GM23338 (cell line): ENCODE measurements at places on chromosomes 12 and 14.

DNA sequence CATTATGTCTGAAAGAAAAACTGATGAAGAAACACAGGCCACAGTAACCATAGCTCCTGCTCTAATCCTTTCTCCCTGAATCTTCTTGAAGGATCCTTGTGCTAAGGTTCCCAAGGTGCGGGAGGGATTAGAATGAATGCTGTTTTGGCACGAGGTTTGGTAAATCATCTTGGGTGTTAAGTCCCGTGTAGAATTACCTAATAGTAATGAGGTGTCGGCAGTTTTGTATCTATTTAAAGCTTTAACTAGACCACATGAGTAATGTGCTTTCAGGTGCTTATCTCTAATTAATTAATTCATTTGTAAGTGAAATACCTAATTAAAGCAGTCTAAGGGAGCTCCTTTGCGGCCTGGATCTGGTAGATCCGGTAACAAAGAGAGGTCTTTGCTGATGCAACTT, 53.9 kb downstream of the GNG2 start:
- no peak overlapping the region for H3K4me3 ChIP-seq
- H3K4me1 ChIP-seq = 0 out of 2 replicates have a peak, but pooled peaks cover 4% of the 10 kb centered on the region
- no peak overlapping the region for H3K27ac ChIP-seq
- DNase-seq = no peak

DNA sequence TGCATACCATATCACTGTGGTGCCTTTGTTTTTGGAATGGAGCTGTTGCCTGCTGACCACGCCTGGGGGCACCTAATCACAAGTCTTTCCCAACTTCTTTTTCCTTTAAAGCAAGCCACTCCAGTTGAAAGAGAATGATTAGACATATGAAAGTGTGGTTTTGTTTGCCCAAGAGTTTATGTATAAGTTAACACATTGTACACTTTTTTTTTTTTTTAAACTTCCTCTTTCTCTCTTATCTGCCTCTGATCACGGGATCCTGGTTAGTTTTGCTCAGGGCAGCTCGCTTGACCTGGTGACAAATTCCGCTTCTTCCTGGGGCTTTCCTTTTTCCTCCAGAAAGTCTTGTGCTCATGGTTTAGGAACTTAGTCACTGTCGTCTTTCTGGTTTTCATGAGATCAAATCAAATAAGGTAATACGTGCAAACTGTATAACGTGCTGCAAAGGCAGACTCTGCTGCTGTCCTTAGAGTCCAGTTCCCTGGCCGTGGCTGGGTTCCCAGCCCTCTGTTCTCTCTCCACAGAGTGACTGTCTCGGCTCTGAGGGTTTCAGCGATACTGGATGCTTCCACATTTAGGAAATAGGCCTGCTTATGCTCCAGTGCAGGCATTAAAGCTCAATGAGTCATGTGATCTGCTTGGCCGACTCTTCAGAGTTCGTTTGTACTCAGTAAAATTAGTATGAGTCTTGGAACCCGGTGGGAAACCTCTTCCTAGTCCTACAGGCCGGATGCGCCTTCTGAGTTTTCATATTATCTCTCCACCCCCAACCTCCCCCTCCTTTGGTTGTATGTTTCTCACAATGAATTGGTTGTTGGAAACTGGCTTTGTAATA, 15.2 kb downstream of the RASSF3 start:
- no peaks in the 10 kb centered on the region for H3K27me3 ChIP-seq
- peak overlapping the region; percentile 32; the same call in 1 of the 2 replicates for H3K27ac ChIP-seq
- no peak for DNase-seq
- no peak overlapping the region for H3K4me3 ChIP-seq

DNA sequence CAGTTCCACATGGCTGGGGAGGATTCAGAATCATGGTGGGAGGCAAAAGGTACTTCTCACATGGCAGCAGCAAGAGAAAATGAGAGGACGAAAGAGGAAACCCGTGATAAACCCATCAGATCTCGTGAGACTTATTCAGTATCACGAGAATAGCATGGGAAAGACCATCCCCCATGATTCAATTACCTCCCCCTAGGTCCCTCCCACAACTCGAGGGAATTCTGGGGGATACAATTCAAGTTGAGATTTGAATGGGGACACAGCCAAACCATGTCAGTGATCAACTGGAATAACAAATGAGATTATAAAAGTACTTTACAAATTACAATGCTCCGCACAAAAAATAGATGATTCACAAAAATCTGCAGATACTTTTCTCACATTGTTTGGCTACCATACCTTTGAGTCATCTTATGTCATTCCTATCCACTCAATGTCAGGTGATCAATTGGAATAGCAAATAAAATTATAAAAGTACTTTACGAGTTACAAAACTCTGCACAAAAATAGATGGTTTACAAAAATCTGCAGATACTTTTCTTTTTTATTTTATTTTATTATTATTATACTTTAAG, 338.9 kb downstream of the C12orf50 start:
- no peaks in the 10 kb centered on the region for H3K27me3 ChIP-seq
- peaks cover 4% of the 10 kb centered on the region; the same call in 1 of the 2 replicates for H3K4me1 ChIP-seq
- H3K27ac ChIP-seq = no peak overlapping the region
- no peak for DNase-seq
- H3K4me3 ChIP-seq = no peak overlapping the region

DNA sequence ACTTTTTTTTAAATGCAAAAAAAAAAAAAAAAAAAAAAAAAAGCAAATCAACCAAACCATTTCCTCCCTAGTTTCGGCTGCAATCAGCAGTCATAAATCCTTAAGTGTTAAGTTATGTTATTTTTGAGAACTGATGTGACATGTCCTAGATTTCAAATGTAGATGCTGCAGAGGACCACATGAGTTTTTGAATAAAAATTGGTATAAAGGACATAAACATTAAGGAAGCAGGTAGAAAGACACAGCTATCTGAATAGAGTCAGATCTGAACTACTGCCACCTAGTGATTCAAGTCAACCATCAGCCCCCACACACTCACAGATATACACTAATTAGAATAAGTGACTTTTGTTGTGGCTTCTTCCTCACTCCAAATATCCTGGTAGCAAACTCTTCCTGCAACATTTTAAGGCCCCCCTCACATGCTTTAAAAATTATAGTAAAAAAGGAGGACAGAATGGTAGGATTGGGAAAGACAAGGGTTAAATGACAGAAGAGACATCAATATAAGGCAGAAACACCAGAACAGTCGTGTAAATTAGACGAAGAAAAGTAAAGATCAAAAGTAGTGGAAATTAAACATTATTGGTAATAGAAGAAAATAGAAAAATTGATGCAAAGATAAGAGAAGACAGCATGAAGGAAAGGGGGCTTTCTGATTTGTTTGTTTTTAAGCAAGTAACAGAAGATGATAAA, 394.5 kb upstream of the ATP2B1 start:
- H3K27me3 ChIP-seq = no peaks in the 10 kb centered on the region
- H3K4me3 ChIP-seq = no peak overlapping the region
- no peak overlapping the region for H3K27ac ChIP-seq
- H3K4me1 ChIP-seq = no peaks in the 10 kb centered on the region
- no peaks in the 10 kb centered on the region for H3K36me3 ChIP-seq

DNA sequence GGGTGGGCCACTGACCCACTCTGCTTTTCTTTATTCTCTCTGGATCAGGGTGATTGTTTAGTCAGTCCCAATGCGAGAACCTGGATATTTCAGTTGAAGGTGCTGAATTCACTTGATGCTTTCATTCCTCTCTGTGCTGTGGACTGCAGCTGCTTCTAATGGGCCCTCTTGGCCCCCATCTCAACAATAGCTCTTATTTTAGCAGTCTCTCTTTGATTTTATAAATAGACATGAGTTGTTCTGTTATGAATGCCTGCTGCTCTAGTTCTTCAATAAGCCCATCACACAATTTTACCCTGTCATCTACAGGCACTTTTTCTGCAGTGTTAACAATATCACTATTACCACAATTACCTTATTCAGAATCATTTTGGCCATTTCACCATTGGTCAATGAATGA, 54.1 kb upstream of the YARS2 start:
- H3K36me3 ChIP-seq = no peaks in the 10 kb centered on the region
- H3K27ac ChIP-seq = no peak overlapping the region
- no peak overlapping the region for H3K4me3 ChIP-seq
- no peaks in the 10 kb centered on the region for H3K4me1 ChIP-seq
- no peak for DNase-seq
- no peaks in the 10 kb centered on the region for H3K27me3 ChIP-seq

DNA sequence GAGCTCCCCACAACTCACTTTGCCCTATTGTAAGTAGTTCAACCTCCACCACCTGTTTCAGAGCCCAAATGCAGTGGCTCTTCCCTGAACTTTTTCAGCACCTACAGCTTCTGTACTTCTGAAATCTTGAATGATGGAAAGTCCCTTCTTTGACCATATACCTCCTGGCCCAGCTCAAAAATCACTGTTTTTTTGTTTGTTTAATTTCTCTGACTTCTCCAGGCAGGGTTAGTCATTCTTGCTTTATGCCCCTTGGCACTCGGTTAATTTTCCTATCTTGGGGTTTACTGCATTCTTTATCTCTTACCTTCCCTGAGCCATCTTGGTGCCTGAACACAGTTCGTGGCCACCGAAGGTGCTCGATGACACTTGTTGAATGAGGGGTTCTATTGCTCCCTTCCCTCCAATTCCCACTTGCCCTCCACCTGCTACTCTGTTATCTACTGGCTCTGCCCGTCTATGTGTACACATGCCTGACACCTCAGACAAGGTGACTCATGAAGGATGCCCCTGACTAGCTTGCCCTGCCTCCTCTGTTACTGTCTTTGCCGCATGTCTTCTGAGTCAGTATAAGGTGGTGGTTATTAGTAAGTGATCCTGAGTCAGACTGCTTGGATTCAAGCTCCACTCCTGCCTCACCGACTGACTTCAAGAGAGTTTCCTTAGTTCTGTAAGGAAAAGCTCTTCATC, 4.4 kb downstream of the AMHR2 start:
- H3K27ac ChIP-seq = no peak overlapping the region
- H3K4me1 ChIP-seq = no peaks in the 10 kb centered on the region
